ENCODE measurements at places on chromosomes 7 and 10.
A peak's percentile ranks its signal among the peaks of the same experiment; 100 is the strongest.

- no peak for DNase-seq
Observed at GRCh38 chr7:5143106-5143505, 46.9 kb upstream of the WIPI2 start.

DNA sequence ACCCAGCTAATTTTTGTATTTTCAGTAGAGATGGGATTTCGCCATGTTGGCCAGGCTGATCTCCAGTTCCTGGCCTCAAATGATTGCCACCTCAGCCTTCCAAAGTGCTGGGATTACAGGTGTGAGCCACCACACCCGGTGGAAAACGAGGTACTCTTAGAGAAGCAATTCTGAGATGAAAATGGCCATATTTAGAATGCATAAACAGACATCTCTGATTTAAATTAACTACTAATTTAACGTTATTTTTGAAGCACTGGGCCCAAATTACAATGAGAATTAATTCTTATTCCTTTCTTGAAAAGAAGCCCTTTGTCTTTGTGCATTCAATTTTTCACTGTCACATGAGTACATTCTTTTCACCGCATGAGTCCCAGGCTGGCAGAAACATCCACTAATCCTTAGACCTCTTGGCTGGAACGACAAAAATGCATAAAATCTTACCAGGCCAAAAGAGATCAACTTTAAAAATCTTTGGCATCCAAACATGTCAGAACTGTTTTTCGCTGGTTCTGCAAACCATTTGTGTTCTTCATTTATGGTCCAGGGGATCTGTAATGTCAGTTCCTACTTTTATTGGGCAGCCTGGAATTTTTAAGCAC, 60.1 kb upstream of the CAPZA2 start:
- no peak for DNase-seq

GRCh38 chr10:79247373-79248137, 99.7 kb upstream of the PPIF start:
- no peak for DNase-seq

DNA sequence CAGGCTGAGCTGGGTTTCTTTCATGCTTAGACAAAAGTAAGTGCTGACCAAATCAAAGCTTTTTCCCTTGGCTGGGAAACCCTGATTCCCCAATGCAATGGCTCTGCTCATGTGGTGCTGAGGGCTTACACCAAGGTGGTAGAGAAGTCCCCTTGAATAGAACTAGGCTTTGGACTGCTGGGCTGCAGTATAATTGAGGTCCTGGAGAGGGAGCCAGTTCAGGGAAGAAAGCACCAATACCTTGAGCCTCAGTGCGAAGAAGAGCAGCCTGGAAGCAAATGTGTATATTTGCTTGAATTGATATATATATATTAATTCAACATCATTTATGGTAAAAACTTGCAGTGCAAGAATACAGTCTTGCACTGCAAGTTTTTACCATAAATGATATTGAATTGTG, 391.1 kb downstream of the RPS24 start:
- DNase-seq = no peak

DNA sequence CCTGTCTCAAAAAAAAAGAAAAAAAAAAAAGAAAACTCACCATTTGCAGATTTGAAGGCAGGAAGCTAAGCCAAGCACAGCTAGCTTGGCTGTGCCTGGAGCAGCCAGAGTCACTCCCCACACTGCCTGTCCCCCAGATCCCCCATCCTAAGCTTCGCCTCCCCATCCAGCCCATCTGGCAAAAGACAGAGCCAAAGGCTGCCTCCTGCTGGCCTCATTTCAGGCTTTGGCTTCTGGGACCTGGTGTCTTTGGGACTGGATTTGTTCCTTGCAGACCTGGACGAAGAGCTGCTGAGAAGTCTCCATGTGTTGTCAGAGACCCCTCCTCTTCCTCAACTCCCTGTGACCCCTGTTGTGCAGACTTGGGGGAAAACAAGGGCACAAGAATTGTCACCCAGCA, 8.1 kb downstream of the ASL start:
- no peak for DNase-seq

DNA sequence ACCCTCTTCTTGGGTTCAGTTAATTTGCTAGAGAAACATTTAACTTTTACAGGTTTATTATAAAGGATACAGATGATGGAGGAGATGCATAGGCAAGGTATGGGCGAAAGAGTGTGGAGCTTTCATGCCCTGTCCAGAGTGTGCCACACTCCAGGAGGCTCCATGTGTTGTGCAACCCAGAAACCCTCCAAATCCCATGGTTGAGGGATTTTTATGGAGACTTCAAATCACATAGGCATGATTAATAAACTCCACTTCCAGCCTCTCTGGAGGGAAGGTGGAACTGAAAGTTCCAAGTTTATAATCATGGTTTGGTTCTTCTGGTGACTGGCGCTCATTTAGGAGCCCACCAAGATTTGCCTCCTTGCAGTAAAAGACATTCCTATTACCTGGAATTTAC, 159.9 kb downstream of the PHTF2 start:
- DNase-seq = no peak

- DNase-seq = no peak
Observed at GRCh38 chr10:75439811-75440210, 8.4 kb downstream of the LRMDA start.

DNA sequence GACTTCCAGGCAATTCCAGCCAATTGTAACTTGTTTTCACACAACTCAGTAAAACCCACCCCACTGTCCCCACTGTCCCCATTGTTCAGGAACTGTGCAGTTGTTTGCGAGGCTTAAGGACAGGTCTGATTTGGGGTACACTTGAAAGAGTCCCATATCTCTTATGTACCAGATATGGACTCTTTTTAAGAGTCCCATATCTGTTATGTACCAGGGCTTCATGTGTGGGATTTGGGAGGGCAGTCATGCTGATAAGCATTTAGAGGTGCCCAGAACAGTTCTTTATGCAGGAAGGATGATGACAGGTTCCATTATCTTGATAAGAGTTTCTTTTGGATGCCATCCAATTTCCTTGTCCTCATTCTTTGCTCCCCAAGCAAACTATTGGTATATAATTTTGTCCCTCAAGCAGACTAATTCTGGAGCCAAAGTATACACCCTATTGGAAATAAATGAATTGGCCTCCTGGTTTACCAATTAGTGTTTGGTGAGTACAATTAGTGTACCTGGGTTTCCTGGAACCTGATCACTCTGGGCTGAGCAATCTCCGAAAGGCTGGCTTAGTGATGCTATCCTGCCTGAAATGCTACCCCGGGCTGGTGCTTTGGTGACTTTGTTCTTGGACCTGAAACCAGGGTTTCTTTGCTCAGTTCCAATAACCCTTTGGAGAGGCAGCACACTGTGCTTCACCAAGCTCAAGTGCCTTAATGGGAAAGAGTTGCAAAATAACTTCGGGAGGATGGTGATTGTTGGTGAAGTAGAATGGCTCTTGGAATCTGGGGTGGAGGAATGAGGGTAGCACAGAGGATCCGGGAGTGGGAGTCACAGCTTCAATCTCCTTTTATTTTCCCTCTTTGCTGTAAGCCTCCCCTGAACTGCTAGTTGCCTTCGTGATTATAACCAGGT, 6.2 kb upstream of the DMBT1 start:
- no peak for DNase-seq

- DNase-seq = no peak
Observed at GRCh38 chr10:71946700-71947099, 17.5 kb upstream of the CHST3 start.

GRCh38 chr10:19316204-19316870, 267.7 kb downstream of the MALRD1 start:
- DNase-seq = no peak

DNA sequence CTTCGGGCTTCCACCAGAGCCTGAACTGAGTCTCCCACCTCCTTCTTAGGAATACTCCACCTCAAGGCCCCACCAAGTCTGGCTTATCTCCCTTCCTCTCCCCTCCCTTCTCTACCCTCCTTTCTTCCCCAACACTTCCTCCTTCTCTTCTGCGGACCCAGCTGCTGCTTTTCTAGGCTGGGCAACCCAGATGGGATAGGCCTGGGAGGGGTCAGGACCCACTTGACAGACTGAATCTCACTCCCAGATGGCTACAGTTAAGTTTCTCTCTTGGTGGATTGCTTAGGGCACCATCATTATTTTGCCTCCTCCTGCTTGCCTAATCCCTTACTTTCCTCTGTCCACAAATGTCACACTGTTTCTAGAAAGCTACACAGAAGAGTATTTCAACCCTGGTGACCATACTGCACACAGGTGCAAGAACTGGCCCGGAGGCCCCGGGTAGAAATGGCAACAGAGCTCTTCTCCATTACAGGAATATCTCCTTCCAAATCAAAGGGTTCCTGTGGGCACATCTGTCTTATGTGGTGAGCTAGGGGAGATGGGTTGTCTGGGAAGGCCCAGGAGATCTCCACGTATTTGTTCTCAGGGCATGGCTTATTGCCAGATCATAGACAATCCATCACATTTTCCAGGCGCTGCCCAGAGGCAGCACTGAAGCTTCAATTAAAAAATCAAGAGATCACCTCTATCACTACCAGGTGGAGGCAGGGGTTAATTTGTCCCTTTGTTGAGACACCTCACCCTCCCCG, 5.1 kb upstream of the HOXA11 start:
- DNase-seq = no peak

- no peak for DNase-seq
Observed at GRCh38 chr7:4177001-4177400, 505.1 kb upstream of the FOXK1 start.

DNA sequence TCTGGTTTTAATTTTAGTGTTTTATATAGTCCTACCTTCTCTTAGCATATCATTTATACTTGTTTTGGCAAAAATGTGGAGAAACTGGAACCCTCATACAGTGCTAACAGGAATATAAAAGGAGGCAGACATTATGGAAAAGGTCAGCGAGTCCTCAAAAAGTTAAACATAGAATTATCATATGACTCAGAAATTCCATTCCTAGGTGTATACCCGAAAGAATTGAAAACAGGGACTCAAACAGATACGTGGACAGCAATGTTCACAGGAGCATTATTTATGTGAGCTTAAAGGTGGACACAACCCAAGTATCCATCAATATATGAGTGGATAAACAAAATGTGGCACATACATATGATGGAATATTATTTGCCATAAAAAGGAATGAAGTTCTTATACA, 51.5 kb downstream of the VAX1 start:
- no peak for DNase-seq

- no peak for DNase-seq
Observed at GRCh38 chr7:89312551-89312950, 517.0 kb upstream of the TEX47 start.

- DNase-seq = no peak
Observed at GRCh38 chr10:46052057-46052790, 6.2 kb upstream of the MSMB start.

DNA sequence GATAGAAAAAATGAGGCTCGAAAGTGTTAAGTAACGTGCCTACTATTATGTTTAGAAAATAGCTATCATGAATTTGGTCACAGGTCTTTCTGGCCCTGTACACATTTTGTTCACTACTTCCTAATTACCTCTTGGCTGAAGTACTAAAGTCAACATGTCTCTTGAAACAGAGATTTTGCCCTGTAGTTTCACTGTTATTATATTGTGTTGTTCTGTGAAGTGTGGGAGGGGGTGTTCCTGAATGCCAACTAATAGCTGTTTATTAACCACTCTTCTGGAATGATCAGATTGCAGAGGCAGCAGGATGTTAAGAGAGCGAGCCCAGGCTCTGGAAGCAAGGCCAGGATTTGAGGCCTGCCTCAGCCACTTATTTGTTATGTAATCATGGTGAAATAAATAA, 72.1 kb downstream of the RNF133 start:
- peak; percentile 80 for DNase-seq

GRCh38 chr7:18756378-18757050, 261.0 kb downstream of the HDAC9 start:
- DNase-seq = no peak

- DNase-seq = no peak
Observed at GRCh38 chr7:132461032-132461592, 115.2 kb downstream of the PLXNA4 start.

GRCh38 chr10:77898323-77899079, 28.1 kb downstream of the DLG5 start:
- DNase-seq = no peak

DNA sequence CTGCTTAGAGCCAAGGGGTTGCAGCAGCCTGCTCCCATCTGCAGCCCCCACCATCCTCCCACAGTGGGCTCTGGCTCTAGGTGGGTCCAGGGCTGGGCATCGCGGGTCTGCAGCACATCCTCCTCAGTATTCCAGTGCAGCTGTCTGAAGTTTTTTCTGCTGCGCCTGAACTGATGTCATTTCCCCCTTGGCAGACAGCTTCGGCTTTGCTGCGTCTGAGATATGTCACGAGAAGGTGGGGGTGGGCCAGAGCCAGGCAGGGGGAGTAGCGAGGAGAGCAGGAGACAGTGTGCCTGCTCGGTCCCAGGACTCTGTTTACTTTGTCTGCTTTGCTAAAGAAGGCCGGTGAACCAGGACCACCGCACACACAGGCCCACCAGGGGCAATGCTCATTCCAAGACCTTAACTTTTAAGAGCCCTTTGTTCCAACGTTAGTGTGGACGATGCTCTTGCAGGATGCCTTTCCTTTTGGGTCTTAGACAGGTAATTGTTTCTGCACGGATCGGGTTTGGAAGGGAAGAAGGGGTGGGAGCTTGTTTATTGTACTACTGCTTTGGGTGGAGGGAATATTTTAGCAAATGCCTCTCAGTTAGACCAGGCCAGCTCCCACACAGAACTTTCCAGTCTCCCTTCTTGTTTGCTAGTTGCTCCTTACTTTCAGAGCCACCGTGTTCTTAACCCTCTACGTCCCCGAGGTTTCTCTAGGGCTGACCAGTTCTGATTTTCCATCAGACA, 32.4 kb downstream of the WBP1L start:
- DNase-seq = no peak

GRCh38 chr10:106705681-106706100, 458.8 kb downstream of the SORCS1 start:
- DNase-seq = no peak

- no peak for DNase-seq
Observed at GRCh38 chr10:69835233-69835632, 33.5 kb downstream of the COL13A1 start.

- DNase-seq = no peak
Observed at GRCh38 chr7:121262969-121263368, 65.8 kb upstream of the WNT16 start.

- DNase-seq = no peak
Observed at GRCh38 chr10:48838834-48839233, 100.8 kb downstream of the LRRC18 start.

GRCh38 chr7:140260352-140261104, 83.7 kb upstream of the KDM7A start:
- DNase-seq = peak; percentile 98

GRCh38 chr7:1862560-1862959, 192.5 kb downstream of the ELFN1 start:
- DNase-seq = no peak

- DNase-seq = no peak
Observed at GRCh38 chr10:89478085-89478738, 57.2 kb downstream of the SLC16A12 start.

DNA sequence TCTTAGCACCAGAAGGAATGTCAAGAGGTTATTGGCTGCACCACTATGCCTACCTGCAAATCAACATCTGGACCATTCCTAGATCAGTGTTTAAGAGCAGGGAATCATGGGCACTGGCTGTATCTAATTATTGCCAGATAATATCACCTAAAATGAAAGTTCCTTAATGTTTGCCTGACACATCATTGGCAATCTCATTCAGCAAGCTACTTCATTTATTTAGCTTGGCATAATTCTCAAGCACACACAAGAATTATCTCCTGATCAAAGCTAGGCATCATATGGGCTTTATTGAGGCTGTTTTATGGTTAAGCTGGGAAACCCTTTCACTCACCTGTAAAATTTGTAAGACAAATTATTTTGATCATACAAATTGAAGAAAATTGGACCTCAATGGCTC, 581.7 kb downstream of the INHBA start:
- no peak for DNase-seq

Measured in NCI-H2029 treated with DMSO at 0.1 percent for 48 hours (cell line).